SJSA1 (cell line): ENCODE measurements at places on chromosomes 2 and 18. TPM values are rescaled to one million over a fixed set of nuclear protein-coding genes. Genes with fewer than 3 reads are reported as not detected.

DNA sequence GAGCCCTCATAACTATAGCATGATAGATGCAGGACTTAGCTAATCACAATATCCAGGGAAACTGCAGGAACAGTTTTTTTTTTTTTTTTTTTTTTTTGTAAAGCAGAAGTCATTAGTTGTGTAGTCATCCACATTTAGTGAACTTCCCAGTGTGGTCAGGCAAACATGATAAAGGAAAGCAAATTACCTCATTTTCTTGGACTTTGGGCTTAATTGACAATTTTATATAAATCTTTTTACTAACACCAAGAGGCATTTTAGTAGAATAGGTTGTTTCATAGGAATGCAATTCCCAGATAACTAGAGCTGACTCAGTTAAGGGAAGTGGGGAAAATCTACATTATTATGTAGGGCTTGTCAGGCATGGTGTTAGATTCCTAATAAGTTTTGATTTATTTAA lies 142.7 kb upstream of the GCFC2 start:
- peaks cover 5% of the 10 kb centered on the region; the same call in 1 of the 2 replicates for H3K27me3 ChIP-seq
- no peak for DNase-seq
- H3K4me3 ChIP-seq = no peak overlapping the region
- no peaks in the 10 kb centered on the region for H3K4me1 ChIP-seq

Gene BCL11A
- 0.03 and 0.13 TPM in 2 replicates for total RNA-seq

DNA sequence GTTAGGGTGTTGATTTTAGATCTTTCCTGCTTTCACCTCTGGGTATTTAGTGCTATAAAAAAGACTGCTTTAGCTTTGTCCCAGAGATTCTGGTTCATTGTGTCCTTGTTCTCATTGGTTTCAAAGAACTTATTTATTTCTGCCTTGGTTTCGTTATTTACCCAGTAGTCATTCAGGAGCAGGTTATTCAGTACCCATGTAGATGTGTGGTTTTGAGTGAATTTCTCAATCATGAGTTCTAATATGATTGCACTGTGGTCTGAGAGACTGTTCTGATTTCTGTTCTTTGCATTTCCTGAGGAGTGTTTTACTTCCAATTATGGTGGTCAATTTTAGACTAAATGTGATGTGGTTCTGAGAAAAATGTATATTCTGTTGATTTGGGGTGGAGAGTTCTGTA lies 167.1 kb upstream of the KYNU start:
- H3K27ac ChIP-seq = no peak overlapping the region
- no peak for DNase-seq
- H3K4me3 ChIP-seq = no peak overlapping the region
- H3K36me3 ChIP-seq = no peaks in the 10 kb centered on the region
- no peaks in the 10 kb centered on the region for H3K4me1 ChIP-seq

Gene KLF7
- 6.8 and 13.1 TPM in 2 replicates for total RNA-seq

DNA sequence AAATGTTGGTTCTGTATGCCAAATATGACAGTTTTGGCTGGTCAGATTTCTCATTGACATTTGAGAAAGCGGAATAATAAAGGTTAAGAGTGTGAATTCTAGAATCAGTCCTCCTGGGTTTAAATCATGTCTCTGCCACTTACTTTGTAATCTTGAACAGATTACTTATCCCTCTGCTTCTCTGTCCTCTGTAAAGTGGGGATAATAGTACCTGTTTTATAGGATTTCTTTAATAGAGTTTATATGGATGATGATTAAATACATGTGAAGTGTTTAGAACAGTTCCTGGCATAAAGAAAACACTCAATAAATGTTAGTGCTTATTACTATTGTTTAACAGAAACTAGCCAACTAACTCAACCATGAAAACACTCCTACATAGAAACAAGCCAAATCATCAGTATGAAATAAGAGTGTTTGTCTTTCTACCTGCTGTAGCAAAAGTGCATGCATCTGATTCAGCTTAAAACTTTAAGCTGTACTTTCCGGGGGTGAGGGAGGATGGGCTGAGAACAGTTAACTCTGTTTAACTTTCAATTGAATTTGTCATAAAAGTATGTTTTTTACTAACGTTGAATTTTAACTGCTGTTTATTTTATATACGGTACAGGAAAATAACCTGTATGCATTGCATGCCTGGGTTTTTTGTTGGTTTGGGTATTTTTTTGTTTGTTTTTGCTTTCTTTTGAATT lies 6.8 kb downstream of the HTR2B start:
- H3K4me1 ChIP-seq = peaks cover 13% of the 10 kb centered on the region
- no peak overlapping the region for H3K4me3 ChIP-seq
- DNase-seq = no peak
- H3K27ac ChIP-seq = no peak overlapping the region
- no peaks in the 10 kb centered on the region for H3K27me3 ChIP-seq
- H3K36me3 ChIP-seq = peaks cover 8% of the 10 kb centered on the region; the same call in 1 of the 2 replicates

DNA sequence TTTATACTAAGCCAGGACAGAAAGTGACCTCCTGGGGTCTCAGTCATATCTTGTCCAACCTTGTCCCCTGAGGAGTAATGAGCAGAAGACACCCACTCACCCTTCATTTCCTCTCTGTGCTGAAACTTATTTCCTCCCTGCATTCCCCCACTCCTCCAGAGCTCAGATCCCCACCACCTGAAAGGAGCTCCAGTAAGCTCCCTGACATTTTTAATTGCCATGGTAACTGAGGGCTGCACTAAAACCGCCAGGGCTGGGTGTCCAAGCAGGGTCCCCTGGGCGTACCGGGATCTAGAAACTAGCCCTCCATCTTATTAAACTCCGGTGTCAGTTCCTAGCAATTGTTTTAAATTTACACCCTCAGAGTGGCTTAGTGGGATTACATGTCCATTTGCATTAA lies 393.3 kb upstream of the HNRNPA3 start:
- no peaks in the 10 kb centered on the region for H3K4me1 ChIP-seq
- DNase-seq = no peak
- peaks cover 15% of the 10 kb centered on the region for H3K27me3 ChIP-seq
- no peak overlapping the region for H3K27ac ChIP-seq
- no peaks in the 10 kb centered on the region for H3K36me3 ChIP-seq
- no peak overlapping the region for H3K4me3 ChIP-seq

DNA sequence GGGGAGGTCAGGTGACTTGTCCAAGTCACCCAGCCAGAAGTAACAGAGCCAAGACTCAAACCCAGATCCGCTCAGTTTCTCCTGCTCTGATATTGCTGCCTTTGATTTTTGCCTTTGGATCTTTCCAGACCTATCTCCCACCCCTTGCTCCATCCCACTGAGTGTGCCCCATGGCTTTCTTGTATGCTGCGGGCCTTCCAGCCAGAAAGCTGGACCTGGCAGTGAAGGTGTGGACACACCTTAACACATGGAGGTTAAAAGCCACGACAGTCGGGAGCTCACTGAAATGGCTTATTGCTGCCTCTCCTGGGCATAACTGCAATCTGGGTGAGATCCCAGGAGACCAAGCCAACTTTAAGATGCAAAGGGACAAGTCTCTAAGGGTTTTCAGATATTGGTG lies 86.7 kb downstream of the LONRF2 start:
- H3K27me3 ChIP-seq = no peaks in the 10 kb centered on the region
- peaks cover 22% of the 10 kb centered on the region for H3K4me1 ChIP-seq
- no peak overlapping the region for H3K4me3 ChIP-seq

Gene TGFA
- 0.42 and 1.4 TPM in 2 replicates for total RNA-seq

DNA sequence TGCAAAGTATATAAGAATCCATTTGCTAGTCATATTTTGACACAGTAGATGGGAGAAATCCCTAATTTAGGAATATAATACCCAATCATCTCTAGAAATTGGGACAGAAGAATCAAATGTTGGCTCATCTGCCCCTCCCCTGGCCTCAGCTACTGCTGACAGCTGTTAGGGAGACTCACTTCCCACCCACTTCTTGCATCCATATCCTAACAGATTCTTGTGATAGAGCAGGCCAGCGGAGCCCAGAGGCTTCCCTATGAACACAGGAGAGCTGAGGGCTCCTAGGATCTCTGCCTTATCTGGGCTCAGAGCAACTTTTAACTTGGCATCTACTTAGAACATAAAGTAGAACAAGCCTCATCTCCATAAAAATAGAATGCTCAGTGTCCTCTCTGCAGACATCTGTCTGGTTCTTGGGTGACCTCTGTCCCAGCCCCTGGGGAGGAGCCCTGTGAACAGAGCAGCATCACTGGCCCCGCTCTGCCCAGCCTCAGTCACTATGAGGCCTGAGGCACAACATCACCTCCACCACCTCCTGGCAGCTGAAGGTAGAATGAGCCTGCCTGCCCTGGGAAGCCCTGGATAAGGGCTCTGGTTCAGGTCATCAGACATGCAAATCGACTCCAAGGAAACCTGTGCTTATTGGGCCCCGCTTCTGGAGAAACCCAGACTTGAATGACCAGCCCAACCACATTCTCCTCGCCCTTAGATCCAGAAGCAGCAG lies 229.7 kb downstream of the ANKRD36B start:
- no peak overlapping the region for H3K4me3 ChIP-seq
- H3K27ac ChIP-seq = no peak overlapping the region
- DNase-seq = no peak
- peaks cover 9% of the 10 kb centered on the region; the same call in 1 of the 2 replicates for H3K27me3 ChIP-seq

DNA sequence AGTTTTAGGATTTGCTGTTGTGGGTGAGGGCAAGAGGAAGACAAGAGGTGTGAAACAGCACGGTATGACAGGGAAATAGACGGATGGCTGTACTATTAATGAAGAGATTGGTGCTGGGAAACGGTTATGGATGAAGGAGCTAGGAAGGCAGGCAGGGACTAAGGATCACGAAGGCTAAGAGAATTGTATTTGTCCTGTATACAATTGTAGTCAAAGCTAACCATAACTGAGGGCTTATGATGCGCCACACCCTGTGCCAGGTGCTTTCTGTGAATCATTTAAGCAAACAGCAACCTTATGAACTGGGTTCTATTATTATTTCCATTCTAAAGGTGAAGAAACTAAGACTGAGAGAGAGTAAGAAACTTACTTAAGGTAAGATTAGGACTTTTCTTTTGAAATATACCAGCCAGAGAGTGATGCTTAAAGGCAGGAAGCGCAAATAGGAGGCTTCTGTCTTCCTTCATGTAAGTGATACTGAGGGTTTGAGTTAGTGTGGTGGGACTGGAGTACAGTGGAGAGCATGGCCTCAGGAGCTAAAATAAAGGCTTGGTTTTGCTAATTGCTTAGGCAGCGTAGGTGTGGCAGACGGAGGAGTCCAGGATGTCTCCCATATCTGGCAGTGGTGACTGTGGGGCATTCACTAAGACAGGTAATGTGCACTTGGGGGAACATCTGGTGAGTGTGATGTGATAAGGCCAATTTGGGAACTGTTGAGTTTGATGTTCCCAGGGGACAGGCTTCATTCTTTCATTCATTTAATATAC lies 85.8 kb downstream of the PLEKHM3 start:
- H3K36me3 ChIP-seq = no peaks in the 10 kb centered on the region
- no peak overlapping the region for H3K27ac ChIP-seq
- H3K4me1 ChIP-seq = no peaks in the 10 kb centered on the region
- H3K4me3 ChIP-seq = no peak overlapping the region
- H3K27me3 ChIP-seq = no peaks in the 10 kb centered on the region

- no peak overlapping the region for H3K27ac ChIP-seq
- H3K4me3 ChIP-seq = no peak overlapping the region
- H3K27me3 ChIP-seq = no peaks in the 10 kb centered on the region
- 0 out of 2 replicates have a peak, but pooled peaks cover 4% of the 10 kb centered on the region for H3K4me1 ChIP-seq
- DNase-seq = no peak
Observed at GRCh38 chr18:45657357-45658335, 42.4 kb downstream of the SLC14A2 start.

Gene LOXL3
- total RNA-seq = 10.4 and 14.8 TPM in 2 replicates

- H3K4me3 ChIP-seq = no peak overlapping the region
- no peak overlapping the region for H3K27ac ChIP-seq
- peaks cover 77% of the 10 kb centered on the region for H3K36me3 ChIP-seq
- no peaks in the 10 kb centered on the region for H3K27me3 ChIP-seq
- no peak for DNase-seq
Observed at GRCh38 chr2:86158286-86158685, 37.0 kb downstream of the IMMT start.

DNA sequence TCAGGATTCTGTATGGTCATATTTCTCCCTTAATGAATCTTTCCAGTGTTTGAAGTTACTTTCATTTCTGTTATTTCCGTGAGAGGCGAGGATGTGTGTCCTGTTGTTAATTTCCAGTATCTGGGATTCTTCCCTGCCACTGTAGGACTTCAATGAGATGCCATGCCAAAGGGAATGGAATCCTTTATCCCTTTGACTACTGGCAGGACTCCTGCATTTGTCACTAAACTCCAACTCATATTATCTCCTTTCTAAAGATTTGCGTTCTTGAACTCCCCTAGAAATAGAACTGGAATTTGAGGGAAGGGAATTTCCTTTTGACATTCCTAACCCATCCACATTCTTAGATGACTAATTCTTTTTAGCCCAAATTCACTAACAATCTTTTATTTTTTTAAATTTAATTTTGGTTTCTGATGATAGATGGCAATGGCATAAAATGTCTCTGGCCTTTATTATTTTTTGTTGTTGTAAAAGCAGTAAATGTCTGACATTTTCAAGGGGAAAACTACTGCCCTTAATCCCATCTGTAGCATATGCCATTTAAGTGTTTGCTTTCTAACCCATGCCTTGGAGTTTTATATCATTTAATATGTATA lies 87.8 kb upstream of the EML6 start:
- peaks cover 65% of the 10 kb centered on the region for H3K4me1 ChIP-seq
- H3K36me3 ChIP-seq = peaks cover 69% of the 10 kb centered on the region
- DNase-seq = no peak
- peak overlapping the region; percentile 94 for H3K27ac ChIP-seq
- peak overlapping the region; percentile 2; the same call in 1 of the 2 replicates for H3K4me3 ChIP-seq
- H3K27me3 ChIP-seq = no peaks in the 10 kb centered on the region

Gene FLACC1
- total RNA-seq = 0.58 and 0.75 TPM in 2 replicates

GRCh38 chr18:36826556-36826955 lies 2.2 kb downstream of the TPGS2 start:
- H3K27ac ChIP-seq = no peak overlapping the region
- H3K4me1 ChIP-seq = peaks cover 18% of the 10 kb centered on the region
- DNase-seq = no peak
- no peak overlapping the region for H3K4me3 ChIP-seq
- H3K27me3 ChIP-seq = no peaks in the 10 kb centered on the region

- H3K4me1 ChIP-seq = peaks cover 42% of the 10 kb centered on the region
- no peak overlapping the region for H3K4me3 ChIP-seq
- no peaks in the 10 kb centered on the region for H3K36me3 ChIP-seq
Observed at GRCh38 chr2:101112772-101113157, 38.4 kb downstream of the TBC1D8 start.

GRCh38 chr2:20176760-20177159 lies 48.2 kb downstream of the SDC1 start:
- no peak overlapping the region for H3K4me3 ChIP-seq
- no peaks in the 10 kb centered on the region for H3K27me3 ChIP-seq

DNA sequence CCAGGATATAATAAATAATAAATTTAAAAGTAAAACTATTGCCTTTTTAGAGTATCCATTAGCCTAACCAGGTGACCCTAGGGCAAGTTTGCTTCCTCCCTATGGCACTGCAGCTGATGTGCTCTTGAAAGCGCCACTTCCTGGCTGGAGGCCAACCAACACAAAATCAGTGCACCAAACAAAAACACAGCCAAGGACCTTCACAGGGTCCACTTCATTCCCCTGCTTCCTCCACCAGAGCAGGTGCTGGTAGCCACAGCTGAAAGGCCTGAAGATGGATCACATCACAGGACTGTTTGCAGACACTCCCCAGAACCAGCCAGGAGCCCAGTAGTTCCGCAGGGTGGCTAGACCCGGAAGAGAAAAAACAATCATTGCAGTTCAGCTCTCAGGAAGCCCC lies 108.8 kb downstream of the TWIST2 start:
- H3K36me3 ChIP-seq = no peaks in the 10 kb centered on the region
- no peaks in the 10 kb centered on the region for H3K27me3 ChIP-seq
- no peak for DNase-seq
- H3K27ac ChIP-seq = no peak overlapping the region
- 0 out of 2 replicates have a peak, but pooled peaks cover 4% of the 10 kb centered on the region for H3K4me1 ChIP-seq

- no peak overlapping the region for H3K4me3 ChIP-seq
- no peaks in the 10 kb centered on the region for H3K27me3 ChIP-seq
- H3K36me3 ChIP-seq = peaks cover 2% of the 10 kb centered on the region; the same call in 1 of the 2 replicates
- no peak overlapping the region for H3K27ac ChIP-seq
Observed at GRCh38 chr18:75293591-75293990, 83.0 kb downstream of the TSHZ1 start.

Gene FARSB
- total RNA-seq = 18.7 and 36.1 TPM in 2 replicates
